ENCODE measurements at places on chromosomes 6 and 20. TPM values are rescaled to one million over a fixed set of nuclear protein-coding genes. Genes with fewer than 3 reads are reported as not detected.

- no peak for DNase-seq
Measured at GRCh38 chr6:157096522-157096921, 226.8 kb downstream of the TMEM242 start.

DNA sequence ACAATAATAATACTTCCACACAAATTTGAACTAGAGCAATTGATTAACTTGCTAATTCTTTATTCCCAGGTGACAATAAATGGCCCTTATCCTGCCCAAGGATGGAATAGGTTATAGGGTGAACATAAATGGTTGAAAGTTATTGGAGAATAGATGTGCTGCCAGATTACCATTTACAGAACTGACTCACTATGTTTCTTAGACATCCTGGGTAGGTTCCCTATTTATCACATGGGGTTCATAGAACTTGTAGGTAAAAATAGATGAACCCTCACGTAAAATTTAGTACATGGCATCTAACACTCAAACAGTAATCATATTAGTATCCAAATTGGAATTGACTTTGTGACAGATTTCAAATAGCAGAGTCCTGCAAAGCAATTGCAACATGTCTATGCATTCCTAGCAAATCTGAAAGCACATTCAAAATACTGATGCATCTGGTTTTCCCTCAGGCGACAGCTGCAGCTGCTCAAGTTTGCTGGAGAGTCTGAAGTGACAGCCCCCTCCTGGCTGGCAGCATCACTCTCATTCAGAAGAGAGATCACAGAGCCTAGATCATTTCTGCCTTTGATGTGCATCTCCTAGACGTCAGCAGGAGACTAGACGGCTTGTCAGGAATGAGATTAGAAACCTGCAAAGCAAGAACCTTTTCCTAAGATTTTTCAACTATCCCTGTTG, 80.2 kb upstream of the RNF217 start:
- no peak for DNase-seq

- no peak for DNase-seq
Measured at GRCh38 chr6:121134922-121135321, 199.4 kb downstream of the TBC1D32 start.

- DNase-seq = peak; percentile 8
Measured at GRCh38 chr20:25539742-25540672, 45.3 kb downstream of the NINL start.

The RSPO4 gene
- 0.32 TPM for total RNA-seq

- no peak for DNase-seq
Measured at GRCh38 chr6:75213112-75213511, 7.3 kb upstream of the COL12A1 start.

GRCh38 chr6:163608204-163608644, 193.7 kb downstream of the QKI start:
- DNase-seq = no peak

DNA sequence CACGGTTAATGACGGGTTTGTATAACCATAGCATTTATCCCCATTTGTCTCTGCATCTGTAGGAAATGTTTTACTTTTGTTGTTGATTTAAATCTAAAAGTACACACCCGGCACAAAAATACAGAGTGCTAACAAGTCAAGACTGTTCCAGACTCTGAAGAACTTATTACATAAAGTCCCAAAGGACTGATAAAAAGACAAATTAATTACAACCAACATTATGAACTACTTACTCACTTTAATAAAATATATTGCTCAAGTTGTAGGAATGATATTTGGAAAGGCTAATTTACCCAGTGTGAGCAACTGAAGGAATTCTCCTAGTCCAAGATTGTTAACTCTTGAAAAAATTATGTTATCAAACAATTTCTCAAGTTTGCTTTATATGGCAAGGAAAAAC, 115.6 kb downstream of the KIF13A start:
- DNase-seq = no peak

DNA sequence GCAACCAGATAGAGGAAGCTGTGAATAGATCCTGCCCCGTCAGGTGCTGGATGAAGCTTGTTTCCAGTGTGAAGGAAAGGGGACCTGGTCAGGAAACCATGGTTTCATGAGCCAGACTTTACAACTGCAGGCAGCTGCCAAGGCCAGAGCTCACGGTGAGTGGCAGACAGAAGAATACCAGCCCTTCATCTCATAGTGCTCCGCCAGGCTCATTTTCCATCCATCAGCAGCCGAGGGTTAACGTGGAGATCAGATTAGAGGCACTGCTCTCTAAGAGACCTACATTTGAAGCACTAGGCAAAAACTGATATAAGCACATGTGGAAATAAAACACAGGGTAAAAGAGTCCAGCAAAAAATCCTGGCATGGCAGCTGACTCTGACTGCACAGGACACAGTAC, 172.4 kb downstream of the CD24 start:
- DNase-seq = no peak

DNA sequence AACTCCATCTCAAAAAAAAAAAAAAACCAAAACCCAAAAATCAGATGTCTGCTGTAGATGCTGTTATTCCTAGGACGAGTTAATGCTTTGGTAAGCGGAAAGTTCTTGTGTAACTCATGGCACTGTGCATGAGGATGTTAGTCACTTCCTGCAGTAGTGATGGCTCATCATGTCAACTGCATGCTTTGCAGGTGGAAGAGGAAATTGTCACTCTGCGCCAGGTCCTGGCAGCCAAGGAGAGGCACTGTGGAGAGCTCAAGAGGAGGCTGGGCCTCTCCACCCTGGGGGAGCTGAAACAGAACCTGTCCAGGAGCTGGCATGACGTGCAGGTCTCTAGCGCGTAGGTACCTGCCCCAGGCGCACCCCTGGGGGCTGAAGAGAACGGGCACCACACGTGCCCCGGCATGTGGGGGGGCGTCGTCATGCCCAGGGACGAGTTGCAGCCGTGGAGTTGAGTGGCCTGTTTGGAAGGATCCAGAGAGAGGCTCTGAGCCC, 8.5 kb downstream of the TPD52L2 start:
- peak; percentile 96 for DNase-seq

The DLL1 gene
- 1.4 TPM for total RNA-seq

Measured in HT1080 (cell line).